ENCODE measurements at places on chromosomes 11 and 22.

DNA sequence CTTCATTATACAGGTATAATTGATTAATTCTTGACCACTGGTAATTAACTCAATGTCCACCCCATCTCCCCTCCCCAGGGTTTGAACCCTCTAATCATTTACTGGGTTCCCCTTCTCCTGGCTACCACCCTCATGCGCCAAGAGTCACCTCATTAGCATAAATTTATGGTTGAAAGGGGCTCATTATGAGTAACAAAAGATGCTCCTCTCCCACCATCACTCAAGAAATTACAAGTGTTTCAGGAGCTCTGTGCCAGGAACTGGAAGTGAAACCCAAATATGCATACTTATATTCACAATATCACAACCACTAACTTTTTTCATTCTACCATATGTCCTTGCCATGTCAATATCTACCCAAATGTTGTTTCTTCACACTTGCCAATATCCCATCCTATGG lies 7.8 kb upstream of the STIP1 start:
- no peak for DNase-seq

- DNase-seq: no peak
Measured at GRCh38 chr11:95671768-95672167, 117.8 kb downstream of the FAM76B start.

DNA sequence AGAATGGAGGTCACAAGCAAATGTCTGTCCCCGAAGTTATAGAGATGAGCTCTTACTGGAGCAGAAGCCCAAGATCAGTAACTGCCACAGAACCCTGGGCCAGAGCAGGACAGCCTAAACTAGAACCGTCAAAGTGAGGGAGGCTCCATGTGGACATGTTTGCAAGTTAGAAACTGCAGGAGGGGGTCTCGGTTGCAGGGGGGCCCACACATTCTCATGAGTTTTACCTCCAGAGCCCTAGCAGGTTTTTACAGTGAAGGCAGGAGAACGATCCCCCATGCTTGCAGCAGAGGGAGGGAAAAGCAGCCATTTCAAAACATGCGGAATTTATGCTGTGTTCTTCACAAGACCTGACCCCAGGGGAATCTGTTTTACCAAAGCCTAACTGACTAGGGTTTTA lies 133.5 kb upstream of the B3GAT1 start:
- DNase-seq: no peak

DNA sequence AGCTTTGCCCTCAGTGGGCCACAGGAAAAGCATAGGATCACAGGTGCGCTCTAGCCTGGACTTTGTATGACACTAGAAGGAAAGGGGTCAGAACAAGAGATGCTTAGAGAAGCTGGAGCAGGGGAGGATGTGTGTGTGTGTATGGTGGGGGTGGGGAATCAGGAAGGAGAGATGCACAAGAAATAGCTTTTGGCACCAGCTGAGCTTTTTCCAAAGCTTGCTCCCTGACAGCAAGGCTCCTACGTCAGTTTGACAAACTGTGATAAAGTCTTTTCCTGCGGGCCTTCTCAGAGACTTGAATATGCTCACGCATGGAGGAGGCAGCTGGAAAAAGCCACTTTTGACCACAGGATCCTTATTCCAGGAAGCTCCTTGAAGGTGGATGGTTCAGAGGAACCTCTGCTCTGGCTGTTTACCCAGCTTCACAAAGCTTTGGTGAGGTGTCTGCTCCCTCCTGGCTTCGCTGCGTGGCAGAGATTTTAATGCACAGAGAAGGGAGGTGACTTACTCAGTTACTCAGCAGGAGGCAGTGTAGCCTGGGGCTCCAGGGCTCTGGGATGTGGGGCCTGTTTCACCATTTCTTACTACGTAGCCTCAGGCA lies 3.9 kb downstream of the CDC42EP1 start:
- DNase-seq: no peak

DNA sequence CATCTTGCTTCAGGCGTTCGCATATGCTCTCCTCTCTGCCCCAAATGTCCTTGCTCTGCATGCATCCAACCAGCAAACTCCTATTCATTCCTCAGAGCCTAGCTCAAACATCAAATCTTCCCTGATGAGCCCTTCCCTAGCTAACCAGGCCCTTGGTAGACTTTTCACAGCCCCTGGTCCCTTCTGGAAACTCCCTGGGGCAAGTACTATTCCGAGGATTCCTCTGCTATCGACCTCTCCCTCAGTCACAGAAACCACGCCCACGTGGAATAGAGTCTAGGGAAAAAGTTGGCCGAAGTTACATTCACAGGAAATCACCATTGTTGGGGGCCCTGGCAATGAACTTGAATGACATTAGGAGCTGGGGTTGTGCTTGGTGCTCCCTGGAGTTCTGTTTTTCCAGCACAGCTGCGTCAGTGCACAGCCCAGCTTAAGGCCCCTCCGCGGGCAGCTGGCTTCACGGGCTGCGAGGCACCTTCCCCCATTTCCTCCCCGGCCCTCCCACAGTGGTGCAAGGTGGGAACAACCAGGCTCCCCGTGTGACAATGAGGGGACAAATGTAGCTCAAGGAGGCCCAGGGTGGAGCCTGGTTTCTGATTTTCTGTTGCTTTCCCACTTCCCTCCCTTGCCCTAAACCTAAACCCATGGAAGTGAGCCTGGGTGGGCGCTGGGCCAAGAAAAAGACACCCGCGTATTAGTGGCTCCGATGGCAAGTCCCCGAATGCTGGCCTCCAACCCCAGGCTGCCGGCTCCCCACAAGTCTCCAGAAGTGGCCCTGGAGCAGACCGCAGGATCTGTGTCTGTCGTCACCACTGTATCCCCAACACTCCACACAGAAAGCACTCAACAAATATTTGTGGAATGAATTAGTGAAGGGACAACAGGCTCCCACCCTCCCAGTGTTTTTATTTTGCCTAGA lies 4.3 kb upstream of the ATP5MGL start:
- DNase-seq: no peak

DNA sequence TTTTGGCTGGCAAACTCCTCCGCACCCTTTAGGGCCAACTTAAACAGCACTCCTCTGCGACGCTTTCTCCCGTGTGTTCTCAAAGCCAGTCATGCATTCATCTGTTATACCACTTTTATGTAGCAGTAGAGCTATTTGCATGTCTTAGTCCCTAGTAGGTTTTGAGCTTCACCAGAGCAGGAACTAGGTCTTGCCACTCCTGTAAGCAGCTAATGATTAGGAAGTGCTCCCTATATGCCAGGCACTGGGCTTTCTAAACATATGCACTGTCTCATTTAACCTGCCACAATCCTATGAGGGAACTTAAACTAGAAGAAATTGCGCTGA lies 180.8 kb downstream of the DBX1 start:
- no peak for DNase-seq
